Activated naive CD8-positive, alpha-beta T cell treated with anti-CD3 and anti-CD28 coated beads, Interleukin-2, amount 10 ng/mL, durations not matched to agents 7 days and 5 days (primary cell): ENCODE measurements at places on chromosomes 7 and 10. TPM values are rescaled to one million over a fixed set of nuclear protein-coding genes. Genes with fewer than 3 reads are reported as not detected.

DNA sequence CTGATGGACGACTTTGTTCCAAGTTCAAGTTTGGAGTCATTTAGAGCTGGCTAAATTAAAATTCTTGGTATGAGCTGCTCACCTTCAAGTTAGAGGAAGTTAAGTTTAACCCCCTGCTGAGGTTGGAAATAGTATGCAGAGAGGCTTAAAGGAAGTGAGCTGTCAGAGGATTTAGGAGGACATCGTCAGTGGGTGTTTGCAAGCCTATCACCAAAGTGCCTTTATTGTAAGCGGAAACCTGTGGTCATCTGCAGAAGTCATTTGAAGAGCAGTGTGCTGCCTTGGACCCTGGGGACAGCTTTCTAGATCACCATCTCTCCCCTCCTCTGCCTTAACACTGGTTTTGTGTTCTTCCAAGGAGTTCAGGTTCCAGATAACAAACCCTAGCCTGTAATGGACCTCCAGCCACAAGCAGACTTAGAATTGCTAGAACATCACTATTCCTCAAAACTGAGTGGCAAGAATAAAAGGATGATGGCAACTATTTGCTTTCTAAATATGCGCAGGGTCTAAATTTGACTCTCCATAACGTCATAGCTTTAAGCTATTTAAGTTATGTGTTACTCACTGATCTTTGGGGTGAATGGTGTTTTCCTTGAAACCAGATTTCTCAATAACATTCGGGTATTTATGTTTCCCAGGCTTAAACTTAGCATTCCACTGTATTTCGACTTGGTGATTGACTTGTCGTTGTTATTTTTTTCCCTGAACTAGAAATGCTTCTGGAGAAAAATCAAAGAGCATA, 93.4 kb downstream of the SLC39A12 start:
- no peak for DNase-seq

ZNRF2 gene
- 28.0 TPM for total RNA-seq

- no peak for DNase-seq
Measured at GRCh38 chr10:4332764-4333458, 493.1 kb upstream of the AKR1E2 start.

GRCh38 chr10:12063483-12063818, 5.3 kb upstream of the DHTKD1 start:
- no peak for DNase-seq

- peak; percentile 43 for DNase-seq
Measured at GRCh38 chr7:7201578-7202374, 19.4 kb downstream of the C1GALT1 start.

GRCh38 chr10:72370201-72370722, 15.5 kb upstream of the DNAJB12 start:
- DNase-seq: no peak

DNA sequence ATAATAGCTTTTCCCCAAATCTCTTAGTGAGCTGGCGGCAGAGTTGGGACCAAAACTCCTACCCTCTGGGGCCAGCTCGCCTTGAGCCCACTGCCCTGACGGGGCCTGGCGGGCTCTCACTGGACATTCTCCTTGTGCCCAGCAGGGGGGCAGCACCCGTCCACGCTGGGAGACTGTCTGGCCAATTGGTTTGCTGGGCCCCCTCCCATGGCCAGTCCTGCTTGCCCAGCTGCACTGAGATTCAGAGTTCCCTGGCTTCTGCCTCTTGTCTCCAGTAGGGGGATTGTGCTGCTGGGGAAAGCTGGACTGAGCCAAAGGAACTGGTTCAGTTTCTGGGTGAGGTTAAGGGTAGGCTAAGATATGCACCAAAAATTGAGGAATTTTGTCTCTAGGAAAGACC, 59.8 kb downstream of the RAMP3 start:
- no peak for DNase-seq

DNA sequence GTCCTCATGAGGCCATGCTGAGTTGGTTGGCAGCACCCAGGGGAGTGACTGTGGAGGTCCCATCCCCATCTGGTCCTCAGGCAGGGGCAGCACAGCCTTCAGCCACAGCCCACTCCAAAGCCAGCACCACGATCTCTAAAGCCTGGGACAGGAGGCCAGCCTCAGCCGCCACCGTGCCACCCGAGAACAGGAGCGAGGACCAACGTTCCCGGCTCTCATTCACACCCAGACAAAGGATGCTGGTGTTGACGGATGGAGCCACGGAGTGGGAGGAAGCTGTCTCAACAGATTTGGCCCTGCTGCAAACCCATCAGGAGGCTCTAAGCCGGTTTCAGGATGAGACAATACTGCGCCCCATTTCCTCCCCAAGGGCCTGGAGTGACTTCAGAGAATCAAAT, 42.7 kb upstream of the PPP2R2D start:
- DNase-seq: no peak

SAP25 gene
- total RNA-seq: 57.6 TPM

HDAC9 gene
- total RNA-seq: 0.71 TPM

DNA sequence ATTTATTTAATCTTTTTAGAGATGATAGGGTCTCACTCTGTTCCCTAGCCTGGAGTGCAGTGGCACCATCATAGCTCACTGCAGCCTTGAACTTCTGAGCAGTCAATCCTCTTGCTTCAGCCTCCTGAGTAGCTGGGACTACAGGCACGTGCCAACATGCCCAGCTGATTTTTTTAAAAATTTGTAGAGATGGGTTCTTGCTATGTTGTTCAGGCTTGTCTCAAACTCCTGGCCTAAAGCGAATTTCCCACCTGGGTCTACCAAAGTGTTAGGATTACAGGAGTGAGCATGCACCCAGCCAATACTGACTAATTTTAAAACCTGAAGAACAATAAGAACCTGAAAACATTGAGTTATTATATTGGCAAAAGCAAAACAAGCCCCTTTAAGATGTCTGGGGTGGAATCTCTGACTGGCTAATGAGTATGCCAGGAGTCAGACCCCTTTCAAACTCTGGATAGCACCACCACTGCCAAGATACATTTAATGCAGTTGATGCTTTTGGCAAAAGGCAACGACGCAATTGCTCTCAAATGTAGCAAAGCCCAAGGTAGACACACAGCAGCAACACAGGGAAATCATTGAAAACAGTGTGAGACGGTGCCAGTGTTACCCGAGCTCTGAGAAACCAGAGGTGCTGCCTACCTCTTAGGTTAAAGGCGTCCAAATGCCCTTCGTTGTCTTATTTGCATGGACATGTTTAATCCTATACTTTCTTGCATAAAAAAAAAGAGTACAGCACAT, 40.7 kb upstream of the TOMM7 start:
- no peak for DNase-seq

TDRD1 gene
- total RNA-seq: 0.20 TPM

RTKN2 gene
- 4.1 TPM for total RNA-seq

DNA sequence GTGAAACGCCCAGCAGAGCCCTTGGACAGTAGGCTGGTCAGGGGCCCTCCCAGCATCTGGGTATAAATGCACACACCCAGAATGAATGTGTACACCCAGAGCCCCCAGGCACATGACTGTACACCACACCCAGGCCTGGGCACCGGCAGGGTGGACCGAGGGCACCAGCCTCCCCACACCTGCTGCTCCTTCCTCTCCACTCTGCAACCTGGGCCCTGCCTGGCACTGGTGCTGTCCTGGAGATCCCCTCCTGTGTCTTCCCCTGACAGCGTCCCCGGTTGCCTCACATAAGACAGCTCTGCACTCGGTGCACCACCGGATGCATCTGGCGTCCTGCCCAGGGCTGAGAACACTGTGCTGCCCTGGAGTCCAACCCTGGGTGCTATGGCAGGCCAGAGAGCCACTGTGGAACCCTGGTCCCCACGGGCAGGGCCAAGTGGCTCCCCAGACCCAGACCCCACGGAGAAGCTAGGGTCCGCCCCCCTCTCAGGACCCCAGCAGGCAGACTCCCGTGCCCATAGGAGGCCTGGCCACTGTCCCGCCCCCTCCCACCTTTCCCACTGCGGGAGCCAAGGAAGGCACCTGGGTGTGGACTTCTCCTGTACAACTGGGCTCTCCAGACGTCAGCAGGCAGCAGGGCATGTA, 6.6 kb downstream of the RASGEF1A start:
- peak; percentile 27 for DNase-seq

DNA sequence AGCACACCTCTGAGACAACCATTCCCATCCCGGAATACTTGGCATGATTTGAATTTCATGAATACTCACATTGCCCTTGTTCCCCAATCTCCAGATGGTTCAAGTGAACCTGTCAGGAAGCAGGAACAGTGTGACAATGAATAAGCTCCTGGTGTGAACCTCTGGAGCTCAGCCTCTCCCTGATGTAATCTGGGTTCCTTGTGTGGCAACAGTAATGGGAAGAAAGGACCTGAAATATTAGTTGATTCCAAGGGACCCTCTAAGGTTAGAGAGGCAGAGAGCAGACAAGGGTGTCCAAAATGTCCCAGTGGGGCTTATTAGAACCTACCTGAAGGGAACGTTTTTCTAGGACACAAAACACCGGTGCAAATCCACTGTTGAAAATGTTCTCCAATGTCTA, 8.5 kb downstream of the OR2A7 start:
- no peak for DNase-seq

TRIP6 gene
- total RNA-seq: 28.0 TPM

SPDYE5 gene
- not detected for total RNA-seq

GRCh38 chr10:104076743-104077160, 8.9 kb downstream of the COL17A1 start:
- DNase-seq: no peak

DNA sequence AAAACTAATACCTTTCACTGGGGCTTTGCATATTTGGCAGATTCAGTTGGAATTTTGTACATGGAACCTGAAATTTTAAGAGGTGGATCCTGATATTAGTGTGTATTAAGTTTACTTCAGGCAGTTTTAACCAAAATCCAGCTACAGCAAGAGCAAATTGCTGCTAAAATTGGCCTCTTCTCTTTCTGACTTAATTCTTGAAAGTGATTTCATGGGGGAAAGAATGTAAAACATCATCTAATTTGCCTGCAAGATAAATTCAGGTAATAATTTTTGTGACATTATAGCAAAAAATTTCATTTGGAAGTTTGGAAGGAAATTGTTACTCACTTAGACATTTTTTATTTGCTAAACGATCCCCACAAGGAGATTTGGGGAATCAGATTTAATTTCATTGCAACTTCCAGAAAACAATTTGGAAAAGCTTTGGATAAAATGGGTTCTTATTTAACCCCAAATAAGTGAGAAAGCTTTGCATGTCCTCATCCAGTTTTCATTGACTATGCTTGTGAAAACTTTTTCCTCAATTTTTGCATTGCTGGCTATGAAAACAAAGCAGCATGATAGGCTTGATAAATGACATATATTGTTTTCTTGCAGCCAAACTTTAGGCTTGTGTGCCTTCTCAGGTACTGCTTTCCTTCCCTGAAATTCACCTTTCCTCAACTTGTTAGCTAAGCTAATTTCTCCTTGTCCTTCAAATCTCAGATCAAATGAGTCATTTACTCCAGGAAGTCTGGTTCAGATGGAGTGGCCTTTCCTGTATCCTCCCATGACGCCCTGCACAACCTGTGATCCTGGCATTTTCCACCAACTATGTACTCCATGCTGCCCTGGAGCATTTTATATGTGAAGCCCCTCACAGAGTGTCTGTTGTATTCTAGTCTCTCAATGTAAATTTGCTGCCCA, 27.4 kb upstream of the ZNF438 start:
- no peak for DNase-seq

HACD1 gene
- total RNA-seq: 0.61 TPM

GRCh38 chr10:60423920-60424319, 34.2 kb upstream of the ANK3 start:
- no peak for DNase-seq

- no peak for DNase-seq
Measured at GRCh38 chr7:142498364-142498763, 240.5 kb upstream of the PRSS58 start.

GRCh38 chr10:22570234-22570633, 144.1 kb downstream of the PIP4K2A start:
- DNase-seq: no peak

CFAP46 gene
- not detected for total RNA-seq

- no peak for DNase-seq
Measured at GRCh38 chr10:45581216-45581549, 91.4 kb downstream of the ZFAND4 start.

DNA sequence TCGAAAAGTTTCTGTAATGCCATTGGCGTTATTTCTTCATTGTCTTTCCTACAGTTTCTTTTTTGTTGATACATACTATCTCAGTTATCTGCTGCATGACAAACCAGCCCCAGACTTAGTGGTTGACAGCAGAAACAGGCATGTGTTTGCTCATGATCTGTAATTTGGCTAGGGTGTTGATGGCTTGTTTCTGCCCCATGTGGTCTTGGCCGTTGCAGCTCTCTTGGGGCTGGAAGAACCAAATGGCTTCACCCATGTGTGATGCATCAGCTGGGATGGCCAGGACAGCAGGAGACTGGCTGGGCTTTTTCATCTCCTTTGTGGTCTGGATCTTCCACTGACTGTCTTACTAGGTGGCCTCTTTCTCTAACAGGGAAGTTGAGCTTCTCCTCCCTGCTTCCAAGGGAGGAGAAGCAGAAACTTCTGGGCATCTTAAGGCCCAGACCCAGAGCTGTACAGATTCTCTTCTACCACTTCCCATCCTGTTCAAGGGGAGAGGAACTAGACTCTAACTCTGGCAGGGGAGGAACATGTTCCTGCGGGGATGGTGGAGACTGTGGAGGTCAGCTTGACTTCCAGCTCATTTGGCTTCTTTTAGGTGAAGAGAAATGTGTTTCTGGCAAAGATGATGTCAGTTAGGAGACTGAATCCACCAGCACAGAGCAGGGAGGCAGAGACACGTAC, 89.3 kb downstream of the FANK1 start:
- no peak for DNase-seq

ITIH5 gene
- total RNA-seq: not detected

ANKRD30A gene
- total RNA-seq: not detected

DNA sequence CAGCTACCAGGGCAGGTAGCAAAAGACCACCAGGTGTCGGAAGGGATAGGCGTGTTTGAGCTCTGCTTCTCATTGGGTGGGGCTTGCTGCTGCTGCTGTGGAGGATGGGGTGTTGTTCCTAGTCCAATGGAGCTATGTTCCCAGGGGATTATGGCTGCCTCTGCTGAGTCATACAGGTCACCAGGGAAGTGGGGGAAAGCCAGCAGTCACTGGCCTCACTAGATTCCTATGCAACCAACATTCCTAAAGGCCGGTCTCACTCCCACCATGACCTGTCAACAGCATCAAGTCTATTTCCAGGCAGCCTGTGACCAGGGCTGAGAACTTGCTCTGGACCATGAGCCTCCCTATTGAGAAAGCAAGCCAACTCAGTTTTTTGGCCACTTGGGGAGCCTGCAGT, 1160.8 kb downstream of the REEP3 start:
- no peak for DNase-seq

- DNase-seq: peak; percentile 28
Measured at GRCh38 chr10:19815731-19816410, 361 bp upstream of the PLXDC2 start.

- DNase-seq: no peak
Measured at GRCh38 chr7:89401099-89401498, 605.6 kb upstream of the TEX47 start.

- no peak for DNase-seq
Measured at GRCh38 chr10:10996966-10997620, 20.6 kb upstream of the CELF2 start.
